Stimulated activated CD8-positive, alpha-beta memory T cell treated with anti-CD3 and anti-CD28 coated beads, Interleukin-15, amount 100 ng/mL, for 24 hours (primary cell): ENCODE measurements at places on chromosomes 5 and 9.

GRCh38 chr5:141528291-141528984 lies 39.6 kb downstream of the PCDHGC5 start:
- DNase-seq = no peak

GRCh38 chr5:65708145-65708544 lies 13.8 kb downstream of the SGTB start:
- DNase-seq = no peak

DNA sequence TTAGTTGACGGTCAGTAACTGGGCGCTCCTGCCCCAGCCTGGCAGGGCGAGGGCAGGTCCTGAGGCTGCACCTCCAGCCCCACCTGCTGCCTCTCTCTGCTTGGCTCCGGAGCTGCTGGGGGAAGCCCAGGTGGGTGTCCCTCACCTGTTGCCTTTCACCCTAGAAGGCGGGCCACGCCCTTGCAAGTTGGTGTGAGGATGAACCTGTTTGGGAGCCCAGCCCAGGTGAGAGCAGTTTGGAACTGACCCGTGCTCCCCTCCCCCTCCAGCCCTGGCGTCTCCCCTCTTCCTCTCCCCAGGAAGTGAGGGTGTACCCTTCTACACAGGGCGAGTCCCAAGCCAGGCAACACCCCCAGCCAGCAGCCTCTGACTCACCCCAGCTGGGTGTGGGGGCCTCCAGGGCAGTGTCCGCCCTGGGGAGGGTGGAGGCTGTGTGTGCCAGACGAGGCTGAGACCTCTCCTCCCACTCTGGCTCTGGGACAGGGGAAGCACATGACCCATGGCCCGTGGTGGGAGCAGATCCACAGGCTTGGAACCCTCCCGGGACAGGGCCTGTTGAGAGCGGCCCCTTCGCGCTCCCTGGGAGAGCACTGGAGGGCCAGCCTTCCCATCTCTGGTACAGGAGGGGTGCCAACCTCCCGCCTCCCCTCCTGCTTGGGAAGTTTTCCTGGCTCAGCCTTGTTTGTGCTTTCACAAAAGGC lies 10.4 kb downstream of the LRRC8A start:
- no peak for DNase-seq

DNA sequence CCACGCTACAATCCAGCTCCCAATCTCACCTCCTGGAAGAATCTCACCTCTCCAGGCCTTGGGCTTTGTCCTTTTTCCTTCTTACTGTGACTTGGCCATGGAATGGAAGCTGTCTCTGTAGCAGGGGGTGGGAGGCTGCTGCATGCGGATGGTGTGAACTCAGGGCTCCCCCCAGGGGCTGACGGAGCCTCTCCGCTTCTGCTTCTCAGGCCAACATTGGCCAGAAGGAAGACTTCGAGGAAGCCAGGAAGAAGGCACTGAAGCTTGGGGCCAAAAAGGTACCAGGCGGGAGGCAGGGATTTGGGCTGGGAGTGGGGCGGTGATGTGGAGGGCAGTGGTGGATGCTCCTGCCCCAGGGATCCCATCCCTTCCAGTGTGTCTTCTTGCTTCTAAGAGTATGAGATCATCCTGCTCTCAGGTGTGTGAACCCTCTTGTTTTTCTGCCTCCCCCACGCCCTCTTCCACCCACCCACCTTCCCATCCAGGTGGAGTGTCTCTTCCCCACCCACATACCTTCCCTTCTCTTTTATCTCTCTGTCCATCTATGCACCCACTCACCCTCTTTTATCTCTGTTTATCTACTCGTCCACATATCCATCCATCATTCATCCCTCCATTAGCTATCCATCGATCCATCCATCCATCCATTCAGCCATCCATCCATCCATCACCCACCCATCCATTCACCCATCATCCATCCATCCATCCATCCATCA lies 9.5 kb downstream of the ASS1 start:
- DNase-seq = no peak

DNA sequence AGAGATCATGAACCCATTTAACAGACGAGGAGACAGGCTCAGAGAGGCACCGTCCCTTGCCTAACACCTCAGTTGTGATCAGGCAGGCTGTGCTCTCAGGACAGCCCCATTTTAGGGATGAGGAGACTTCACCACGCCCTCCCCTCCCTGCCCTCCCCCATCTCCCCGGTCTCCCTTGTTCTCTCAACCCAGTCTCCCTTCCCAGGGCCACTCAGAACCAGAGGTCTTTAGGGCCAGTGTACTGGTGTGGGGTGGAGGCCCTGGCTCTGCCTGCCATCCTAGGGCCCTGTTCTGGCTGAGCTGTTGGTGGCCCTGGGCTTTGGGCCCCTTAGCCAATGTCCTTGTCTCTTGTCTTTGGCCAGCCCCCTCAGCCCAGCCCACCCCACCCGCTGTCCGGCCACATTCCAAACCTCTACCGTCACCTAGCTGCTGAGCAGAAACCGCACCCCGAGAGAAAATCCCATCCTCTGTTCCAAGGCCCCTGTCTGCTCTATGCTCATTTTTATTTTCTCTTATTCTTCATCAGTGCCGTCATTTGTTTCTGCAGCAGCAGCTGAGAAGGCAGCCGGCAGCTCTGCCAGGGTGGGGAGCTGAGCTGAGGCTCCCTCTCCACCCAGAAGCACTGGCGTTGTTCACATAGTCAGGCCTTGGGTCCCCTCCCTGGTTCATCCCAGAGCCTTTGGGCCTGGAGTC lies 33.9 kb downstream of the OLFML2A start:
- no peak for DNase-seq

GRCh38 chr9:68648971-68649370 lies 56.1 kb upstream of the PIP5K1B start:
- DNase-seq = no peak

DNA sequence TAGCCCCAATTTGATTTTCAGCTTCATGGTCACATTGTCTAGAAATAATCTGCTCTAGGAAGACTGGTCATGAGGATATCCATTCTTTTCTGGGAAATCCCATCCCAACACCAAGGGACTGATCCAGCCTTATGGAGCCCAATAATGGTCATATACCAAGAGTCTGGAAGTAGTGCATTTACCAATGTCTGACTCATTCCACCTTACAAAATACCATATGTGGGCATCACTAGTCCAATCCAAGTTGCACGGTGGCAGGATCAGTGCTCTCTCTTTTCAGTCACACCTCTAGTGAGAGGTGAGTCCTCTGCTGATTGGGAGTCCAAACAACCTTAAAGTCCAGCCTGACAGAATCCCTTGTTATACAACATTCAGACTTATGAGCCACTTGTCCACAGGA lies 73.7 kb downstream of the FEM1C start:
- DNase-seq = no peak

DNA sequence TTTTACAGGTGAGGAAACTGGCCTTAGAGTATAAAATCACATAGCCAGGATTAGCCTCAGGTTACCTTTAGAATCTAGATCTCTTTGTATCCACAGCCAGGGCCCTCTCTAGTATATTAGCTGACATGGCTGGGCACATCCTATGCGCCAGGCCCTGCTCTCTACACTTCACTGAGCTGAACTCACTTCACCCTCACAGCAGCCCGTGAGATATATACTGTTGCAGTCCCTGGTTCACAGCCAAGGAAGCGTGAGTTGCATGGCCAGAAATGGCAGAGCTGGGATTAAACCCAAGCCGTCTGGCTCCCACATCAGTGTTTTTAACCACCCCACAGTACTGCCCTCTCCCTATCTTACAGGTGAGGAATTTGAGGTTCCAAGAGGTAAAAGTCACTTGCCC lies 58.4 kb downstream of the DAB2IP start:
- DNase-seq = no peak

- DNase-seq = no peak
Observed at GRCh38 chr5:115351356-115352195, 55.1 kb upstream of the CCDC112 start.

GRCh38 chr9:35748242-35748857 lies 678 bp downstream of the GBA2 start:
- no peak for DNase-seq

GRCh38 chr9:130290291-130291181 lies 25.0 kb downstream of the HMCN2 start:
- no peak for DNase-seq

DNA sequence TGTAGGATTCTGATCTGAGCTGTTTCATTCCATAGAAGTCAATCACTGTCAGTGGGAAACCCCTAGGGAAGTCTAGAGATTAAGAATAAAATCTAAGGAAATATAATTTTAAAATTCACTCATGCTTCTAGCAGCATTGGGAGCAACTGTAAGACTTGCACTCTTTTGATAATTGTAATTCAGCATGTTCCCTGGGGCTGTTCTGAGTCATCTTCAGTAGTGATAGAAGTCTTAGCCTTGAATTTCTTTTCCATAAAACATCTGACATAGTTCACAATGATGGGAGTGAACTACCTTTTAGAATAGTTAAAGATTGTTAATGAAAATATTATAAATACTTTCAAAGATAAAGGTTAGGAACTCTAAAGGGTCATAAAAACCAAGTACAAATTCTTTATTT lies 935.8 kb downstream of the DTWD2 start:
- no peak for DNase-seq

GRCh38 chr5:171647043-171647903 lies 138.3 kb upstream of the SMIM23 start:
- no peak for DNase-seq

GRCh38 chr5:60535951-60536350 lies 164.0 kb downstream of the DEPDC1B start:
- no peak for DNase-seq

DNA sequence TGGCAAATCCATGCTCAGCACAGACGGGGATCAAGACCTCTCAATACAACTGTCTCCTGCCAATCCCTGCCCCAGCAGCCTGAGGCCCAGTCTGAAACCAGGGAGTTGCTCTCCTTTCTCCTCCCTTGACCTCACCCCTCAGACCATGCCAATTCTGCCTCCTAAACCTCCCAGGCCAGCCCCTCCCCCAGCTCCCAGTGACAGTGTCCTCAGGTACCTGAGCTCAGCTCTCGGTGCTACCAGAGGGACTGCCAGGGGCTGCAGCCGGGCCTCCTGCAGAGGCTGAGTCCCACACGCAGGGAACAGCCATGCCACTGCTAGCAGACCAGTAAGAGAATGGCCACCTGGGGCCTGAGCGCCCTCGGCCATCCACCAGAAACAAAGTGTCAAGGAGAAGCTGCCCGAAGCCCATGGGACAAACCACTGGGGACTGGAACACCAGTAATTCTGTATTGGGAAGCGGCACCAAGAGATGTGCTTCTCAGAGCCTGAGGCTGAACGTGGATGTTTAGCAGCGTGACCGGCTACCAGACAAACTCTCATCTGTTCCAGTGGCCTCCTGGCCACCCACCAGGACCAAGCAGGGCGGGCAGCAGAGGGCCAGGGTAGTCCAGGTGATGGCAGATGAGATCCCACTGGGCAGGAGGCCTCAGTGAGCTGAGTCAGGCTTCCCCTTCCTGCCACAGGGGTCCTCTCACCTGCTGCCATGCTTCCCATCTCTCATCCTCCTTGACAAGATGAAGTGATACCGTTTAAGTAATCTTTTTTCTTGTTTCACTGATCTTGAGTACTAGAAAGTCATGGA lies 557 bp upstream of the IL3 start:
- no peak for DNase-seq

GRCh38 chr5:173180331-173180730 lies 36.0 kb downstream of the BNIP1 start:
- no peak for DNase-seq

GRCh38 chr9:132538071-132538470 lies 44.3 kb upstream of the BARHL1 start:
- no peak for DNase-seq

DNA sequence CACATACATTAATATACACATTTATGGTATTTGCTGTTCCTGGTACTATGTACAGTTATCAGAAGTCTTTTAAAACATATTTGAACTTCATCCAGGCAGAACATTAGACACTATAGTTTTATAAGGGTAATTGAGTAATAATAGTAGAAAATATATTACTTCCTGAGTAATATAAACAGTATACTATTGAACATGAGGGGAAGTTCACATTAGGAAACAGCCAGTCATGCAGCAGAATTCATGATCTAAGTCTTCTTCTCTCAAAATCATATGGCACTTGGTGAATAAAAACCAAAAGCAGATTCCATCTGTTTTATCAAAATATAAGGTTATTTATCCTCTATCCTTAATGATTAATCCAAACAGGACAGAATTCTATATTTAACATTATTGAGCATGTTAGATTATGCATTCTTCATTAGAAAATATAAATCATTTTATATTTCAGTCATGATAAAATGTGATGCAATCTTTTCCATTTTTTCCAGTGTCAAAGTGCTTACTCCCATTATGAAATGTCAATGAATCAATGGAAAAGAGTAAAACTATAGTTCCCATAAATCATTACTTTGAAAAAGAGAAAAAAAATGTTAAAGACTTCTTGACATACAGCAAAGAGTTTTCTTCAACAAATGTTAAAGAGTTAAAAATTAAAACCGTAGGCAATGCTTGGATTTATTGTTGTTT lies 584.3 kb upstream of the TUSC1 start:
- no peak for DNase-seq

DNA sequence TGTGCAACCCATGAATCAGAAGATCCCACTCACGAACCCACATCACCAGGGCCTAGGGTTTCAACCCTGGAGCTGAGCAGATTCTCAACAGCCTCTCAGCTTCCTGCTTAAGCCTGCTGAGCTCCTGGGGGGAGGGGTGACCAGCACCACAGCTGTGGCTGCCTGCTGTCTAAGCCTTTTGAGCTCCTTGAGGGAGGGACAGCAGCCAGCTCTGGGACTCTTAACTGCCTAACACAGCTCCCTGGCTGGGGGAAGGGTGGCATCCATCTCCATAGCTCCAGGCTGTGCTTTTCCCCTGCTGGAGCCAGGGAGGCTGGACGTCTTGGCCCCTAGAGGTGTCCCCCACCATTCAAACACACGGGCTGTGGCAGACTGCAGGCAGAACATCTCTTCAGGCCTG lies 250.3 kb downstream of the DMAC1 start:
- DNase-seq = no peak

- DNase-seq = no peak
Observed at GRCh38 chr9:37412431-37413151, 9.9 kb upstream of the GRHPR start.

DNA sequence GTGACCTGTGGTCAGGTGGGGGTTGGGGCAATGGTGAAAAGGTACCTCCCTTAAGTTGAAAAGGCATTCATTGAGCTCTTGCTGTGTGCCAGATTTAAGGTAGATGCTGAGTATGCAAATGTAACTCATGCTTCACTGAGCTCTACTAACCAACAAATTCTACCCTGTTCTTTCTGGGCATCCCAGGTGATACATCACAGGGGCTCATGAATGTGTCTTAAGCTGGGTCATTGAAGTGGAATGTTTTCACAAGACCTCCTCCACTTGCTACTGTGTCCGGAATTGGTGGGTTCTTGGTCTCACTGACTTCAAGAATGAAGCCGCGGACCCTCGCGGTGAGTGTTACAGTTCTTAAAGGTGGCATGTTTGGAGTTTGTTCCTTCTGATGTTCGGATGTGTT lies 362.8 kb upstream of the ZNF462 start:
- no peak for DNase-seq
